ENCODE measurements at places on chromosomes 2 and 18.
A peak's percentile ranks its signal among the peaks of the same experiment; 100 is the strongest.

GRCh38 chr2:121969766-121970639, 214.6 kb downstream of the TSN start:
- no peak for DNase-seq

DNA sequence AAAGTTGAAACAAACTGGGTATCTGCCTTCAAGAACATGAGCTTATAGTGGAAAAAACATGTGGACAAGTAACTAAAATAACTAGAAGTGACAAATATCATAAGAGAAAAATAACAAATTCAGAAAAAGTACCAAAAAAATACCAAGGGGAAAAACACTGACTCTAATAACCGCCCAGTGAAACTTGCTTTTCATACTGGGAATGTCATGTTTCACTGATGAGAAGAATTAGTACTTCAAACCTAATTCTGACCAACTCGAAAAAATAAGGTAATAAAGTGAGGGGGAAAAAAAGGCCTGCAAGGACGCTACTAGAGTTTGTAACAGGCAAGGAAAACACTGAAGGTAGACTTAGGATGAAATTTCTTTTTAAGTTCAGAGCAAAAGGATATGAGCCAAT, 83.6 kb downstream of the RTTN start:
- DNase-seq, result no peak

DNA sequence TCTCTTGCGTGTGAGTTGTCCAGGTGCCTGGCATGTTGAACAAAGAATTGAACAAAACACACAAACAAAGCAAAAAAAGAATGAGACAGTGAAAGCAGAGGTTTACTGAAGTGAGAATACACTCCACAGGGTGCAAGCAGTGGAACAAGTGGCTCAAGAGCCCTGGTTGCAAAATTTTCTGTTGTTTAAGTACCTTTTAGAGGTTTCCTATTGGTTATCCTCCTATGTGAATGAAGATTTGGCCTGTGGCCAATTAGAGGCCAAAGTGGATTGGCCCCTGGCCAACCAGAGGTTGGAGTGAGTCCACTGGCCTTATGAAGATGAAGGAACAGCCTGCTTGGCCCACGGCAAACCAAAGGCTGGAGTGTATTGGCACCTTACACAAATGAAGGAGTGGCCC, 1188.5 kb upstream of the NRXN1 start:
- peak; percentile 96 for DNase-seq

- DNase-seq, result no peak
Measured at GRCh38 chr2:177400337-177400923, 7.9 kb downstream of the AGPS start.

- DNase-seq, result no peak
Measured at GRCh38 chr2:151878655-151879563, 50.7 kb upstream of the ARL5A start.

DNA sequence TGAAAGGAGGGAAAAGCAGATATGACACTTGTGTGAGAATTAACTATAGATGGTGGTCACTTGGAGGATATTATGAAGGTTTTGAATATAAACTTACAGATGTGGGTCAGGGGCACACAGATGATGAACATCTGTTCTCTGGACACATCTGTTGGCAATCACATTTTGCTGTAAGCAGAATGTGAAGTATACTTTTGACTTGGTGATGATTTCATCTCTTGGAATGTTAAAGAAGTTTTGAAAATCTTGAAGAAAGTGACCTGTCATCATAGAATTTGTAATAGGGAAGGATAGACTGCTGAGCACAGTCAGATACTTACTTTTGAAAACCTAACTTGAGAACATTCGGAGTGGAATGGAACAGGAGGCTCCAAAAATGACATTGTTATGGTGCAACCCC, 40.2 kb downstream of the PIKFYVE start:
- DNase-seq, result no peak

GRCh38 chr2:231614559-231615057, 21.9 kb downstream of the TEX44 start:
- no peak for DNase-seq

DNA sequence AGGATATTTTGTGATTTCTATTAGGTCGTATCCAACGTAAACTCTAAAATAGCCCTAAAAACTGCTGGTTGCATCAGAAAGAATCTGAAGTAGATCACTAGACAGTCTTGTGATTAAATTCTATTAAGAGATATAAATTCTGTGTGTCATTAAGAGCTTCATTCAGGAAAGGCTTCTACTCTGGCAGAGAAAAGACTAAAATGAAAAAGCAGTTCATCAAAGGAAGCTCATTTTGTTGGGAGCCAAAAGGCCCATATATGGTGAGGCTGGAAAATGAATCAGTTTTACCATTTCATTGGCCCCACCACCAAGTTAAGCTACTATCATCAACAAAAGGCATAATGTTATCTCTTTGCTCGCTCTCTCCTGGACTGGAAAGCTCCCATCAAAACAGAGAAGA, 261.1 kb downstream of the SATB2 start:
- DNase-seq, result no peak

Data from NCI-H2029 treated with DMSO at 0.1 percent for 48 hours (cell line).